ENCODE measurements at places on chromosomes 6 and 20.
A peak's percentile ranks its signal among the peaks of the same experiment; 100 is the strongest.

DNA sequence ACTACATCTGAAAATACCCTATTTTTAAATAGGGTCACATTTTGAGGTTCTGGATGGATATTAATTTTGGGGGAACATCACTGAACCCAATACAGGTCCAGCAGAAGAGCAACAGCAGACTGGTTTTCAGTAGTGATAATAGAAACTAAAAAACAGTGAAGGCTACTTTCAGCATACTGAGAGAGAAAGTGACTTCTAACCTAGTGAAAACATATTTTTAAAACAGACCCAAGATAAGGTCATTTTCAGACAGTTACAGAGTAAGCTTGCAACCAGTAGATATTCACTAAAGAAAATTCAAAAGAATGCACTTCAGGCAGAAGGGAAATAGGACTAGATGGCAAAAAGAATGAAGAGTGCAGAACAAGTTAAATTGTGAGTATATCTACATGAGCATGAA is 42.0 kb upstream of the TMEM244 start:
- no peak for DNase-seq

- DNase-seq = peak; percentile 63
Observed at GRCh38 chr6:31559958-31560696, 12.0 kb upstream of the LTA start.

- DNase-seq = no peak
Observed at GRCh38 chr6:53701333-53702218, 36.0 kb upstream of the KLHL31 start.

- no peak for DNase-seq
Observed at GRCh38 chr6:118974790-118975189, 39.8 kb upstream of the MCM9 start.

- no peak for DNase-seq
Observed at GRCh38 chr20:19025430-19026120, 186.9 kb upstream of the SLC24A3 start.

DNA sequence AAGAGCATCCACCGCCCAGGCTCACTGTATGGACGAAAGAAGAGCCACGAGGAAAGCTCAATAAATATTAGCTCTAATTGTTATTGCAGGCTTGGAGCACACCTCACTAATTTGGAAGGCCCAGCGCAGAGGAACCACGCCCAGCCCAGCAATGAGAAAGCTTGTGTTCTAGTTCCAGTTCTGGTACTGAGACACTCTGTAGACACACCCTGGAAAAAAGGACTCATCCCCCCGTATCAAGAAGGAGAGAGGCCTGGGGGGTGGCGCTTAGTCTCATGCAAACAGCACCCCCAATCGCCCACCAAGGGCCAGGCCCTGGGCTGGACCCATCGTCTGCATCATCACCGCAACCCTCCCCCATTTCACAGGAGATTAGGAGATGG is 156.9 kb downstream of the BMP7 start:
- DNase-seq = no peak

DNA sequence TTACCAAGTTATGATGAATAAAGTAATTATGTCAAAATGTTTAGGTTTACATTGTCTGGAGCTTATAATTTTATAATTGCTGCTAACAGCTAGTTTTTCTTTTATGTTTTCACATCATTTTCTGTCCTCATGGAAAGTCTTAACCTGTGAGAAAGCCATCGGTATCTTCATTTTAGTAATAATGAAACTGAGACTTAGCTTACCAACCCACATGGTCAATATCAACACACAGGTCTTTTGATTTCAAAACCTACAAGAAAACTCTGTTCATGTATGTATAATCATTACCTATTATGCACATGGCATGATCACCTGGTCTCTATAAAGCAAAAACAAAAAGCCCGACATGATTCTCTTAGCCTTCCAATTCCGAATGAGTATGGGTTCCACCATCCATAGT is 61.9 kb downstream of the KCNQ5 start:
- no peak for DNase-seq

DNA sequence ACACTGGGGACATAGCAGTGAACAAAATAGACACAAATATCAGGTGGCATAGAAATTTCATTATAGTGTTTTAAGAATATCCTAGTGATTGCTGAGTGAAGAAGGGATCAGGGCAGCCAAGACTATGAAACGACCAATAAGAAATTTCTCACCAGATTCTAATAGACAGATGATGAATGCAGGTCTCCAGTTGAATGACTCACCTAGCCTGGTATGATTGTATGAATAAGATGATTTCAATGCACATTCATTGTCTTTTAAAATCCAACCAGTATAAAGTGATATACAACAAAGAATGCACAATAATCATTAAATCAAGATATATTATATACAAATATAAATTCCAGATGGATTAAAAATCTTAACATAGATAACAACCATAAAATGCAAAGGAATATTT is 124.5 kb upstream of the TENT5A start:
- no peak for DNase-seq

DNA sequence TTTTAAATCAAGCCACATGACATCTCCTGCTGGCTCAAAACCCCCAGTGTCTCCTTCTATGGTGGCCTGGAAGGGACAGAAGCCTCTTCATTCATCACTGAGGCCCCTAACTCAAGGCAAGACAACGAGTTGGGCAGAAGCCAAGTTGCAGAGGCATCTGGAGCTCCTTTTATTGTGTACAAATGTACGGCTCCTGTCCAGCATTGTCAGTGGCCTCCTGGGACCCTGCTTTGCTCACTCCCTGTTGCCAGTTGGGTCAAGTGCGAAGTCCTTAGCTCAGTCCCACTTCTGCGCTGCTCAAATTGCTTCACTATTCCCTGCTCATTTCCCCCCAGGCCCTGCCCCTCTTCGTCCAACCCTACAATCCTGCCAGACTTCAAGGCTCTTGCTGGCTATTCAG is 181.2 kb upstream of the PMEPA1 start:
- DNase-seq = no peak

DNA sequence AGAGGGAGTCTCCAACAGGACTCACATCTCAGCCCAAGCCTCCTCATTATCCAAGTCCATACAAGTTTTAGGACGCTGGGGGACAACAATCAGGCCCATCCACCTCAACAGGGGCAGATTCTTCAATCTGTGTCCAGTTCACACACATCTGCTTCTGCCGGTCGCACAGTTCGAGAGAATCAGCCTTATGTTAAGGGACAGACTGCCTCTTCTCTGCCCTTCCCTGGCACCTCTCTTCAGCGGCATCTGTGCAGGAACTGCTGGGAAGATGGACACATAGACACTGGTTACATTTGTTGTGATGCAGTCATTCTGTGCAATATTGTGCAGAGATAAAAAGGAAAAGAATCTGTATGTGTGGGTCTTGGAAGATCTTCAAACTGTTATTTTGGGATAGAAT is 21.0 kb downstream of the ULBP1 start:
- DNase-seq = no peak

DNA sequence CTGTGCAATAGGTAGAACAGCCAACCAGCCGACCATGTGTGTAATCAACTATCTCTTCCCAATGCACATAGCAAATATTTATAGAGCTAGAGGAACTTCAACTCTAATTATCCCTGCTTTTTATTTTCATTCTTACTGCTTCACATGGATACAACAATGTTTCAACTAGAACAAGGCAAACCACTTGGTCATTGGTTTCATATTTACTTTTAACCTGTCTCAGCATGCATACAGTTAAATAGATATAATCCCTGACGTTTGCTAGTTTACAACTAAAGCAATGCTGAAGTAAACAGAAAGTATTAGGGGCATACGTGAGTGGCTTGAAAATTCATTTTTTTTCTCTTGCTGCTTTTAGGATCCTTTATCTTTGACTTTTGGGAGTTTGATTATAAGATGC is 318.5 kb upstream of the MAP3K7 start:
- DNase-seq = no peak

GRCh38 chr6:20936949-20937348 is 402.7 kb downstream of the CDKAL1 start:
- no peak for DNase-seq

GRCh38 chr20:62531046-62531838 is 55.4 kb upstream of the GATA5 start:
- DNase-seq = no peak

DNA sequence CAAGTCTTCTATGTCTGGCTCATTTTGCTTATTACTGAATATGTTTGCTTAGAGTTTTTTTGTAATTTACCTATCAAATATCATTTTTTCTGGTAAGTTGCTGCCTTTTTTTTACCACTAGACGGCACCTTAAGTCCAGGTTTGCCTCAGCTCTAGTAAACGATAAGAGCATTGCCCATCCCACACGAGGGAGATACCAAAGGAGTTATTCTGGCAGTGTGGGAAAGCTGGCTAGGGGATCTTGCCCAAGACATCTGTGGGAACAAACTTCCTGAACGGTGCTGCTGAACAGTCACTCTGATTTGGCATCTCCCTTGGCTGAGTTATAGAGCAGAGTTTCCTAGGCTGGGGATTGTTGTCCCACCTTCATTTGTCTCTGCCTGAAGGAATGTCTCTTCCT is 306.4 kb downstream of the COL12A1 start:
- no peak for DNase-seq

- DNase-seq = no peak
Observed at GRCh38 chr20:64212755-64213154, 42.8 kb upstream of the PCMTD2 start.

GRCh38 chr6:135759831-135760230 is 91.7 kb upstream of the PDE7B start:
- DNase-seq = no peak

- no peak for DNase-seq
Observed at GRCh38 chr6:118372413-118372812, 175.7 kb upstream of the PLN start.

GRCh38 chr6:69791065-69791471 is 5.7 kb downstream of the LMBRD1 start:
- no peak for DNase-seq

DNA sequence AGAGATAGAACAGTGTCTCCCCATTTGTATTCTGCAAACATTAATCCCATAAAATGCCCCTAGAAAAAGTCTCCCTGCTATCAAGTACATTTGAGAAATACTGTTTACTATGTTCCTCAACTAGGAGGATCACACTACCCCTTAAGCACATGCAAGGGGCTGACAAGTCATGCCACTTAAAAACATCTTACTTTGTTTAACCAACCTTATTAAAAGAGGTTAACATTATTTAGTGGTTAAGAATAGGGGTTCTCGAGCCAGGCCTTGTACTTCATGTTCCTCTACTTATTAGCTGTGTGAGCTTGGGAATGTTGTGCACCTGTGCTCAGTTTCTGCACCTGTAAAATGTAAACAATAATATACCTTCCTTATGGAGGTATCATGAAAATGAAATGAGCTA is 113.7 kb downstream of the UBE3D start:
- DNase-seq = no peak

- DNase-seq = no peak
Observed at GRCh38 chr6:162973151-162973872, 245.5 kb downstream of the PACRG start.

DNA sequence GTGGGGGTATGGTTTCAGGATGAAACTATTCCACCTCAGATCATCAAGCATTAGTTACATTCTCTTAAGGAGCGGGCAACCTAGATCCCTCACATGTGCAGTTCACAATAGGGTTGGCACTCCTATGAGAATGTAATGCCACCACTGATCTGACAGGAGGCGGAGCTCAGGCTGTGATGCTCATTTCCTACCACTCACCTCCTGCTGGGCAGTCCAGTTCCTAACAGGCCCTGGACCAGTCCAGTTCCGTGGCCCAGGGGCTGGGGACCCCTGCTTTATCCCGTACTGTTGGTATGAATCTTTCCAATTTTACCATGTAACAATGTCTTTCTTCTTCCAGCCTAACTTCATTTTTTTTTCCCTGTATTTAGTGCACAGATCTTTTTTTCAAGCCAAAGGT is 94.9 kb downstream of the OGFRL1 start:
- DNase-seq = no peak

GRCh38 chr6:31465185-31465536 is 32.8 kb upstream of the MICB start:
- DNase-seq = no peak

DNA sequence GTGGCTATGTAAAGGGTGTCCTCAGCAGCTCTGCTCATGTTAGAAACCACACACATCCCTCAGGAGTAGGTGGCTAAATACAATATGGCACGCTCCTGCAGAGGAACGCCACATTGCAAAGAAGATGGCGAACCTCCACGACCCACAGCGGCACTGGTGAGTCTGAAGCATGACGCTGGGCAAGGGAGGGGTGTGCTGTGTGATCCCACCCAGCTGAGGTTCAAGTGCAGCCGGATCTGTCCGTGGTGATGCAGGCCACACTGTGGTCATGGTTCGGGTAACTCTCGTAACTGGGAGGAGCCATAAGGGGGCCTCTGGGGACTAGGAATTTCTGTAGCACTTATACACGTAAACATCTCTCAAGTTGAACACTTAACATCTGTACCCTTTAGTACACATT is 23.4 kb upstream of the APMAP start:
- no peak for DNase-seq

DNA sequence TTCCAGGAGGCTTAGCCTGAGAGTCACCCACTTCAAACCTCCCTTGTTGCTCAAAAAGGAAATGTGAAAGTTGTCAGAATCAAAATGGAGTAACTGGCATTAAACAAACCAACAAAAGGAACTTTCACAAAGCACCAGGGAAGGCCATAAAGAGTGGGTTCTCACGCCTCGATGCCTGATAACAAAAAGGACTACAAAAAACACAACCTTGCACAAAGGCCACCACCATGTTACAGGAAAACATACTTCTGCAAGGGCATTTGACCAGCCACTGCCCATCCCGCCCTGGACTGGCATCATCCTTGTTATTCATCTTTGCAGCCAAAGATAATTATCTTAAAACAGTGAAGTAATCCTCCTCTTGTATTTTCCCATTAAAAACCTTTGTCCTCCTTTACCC is 34.8 kb downstream of the RNASET2 start:
- no peak for DNase-seq

DNA sequence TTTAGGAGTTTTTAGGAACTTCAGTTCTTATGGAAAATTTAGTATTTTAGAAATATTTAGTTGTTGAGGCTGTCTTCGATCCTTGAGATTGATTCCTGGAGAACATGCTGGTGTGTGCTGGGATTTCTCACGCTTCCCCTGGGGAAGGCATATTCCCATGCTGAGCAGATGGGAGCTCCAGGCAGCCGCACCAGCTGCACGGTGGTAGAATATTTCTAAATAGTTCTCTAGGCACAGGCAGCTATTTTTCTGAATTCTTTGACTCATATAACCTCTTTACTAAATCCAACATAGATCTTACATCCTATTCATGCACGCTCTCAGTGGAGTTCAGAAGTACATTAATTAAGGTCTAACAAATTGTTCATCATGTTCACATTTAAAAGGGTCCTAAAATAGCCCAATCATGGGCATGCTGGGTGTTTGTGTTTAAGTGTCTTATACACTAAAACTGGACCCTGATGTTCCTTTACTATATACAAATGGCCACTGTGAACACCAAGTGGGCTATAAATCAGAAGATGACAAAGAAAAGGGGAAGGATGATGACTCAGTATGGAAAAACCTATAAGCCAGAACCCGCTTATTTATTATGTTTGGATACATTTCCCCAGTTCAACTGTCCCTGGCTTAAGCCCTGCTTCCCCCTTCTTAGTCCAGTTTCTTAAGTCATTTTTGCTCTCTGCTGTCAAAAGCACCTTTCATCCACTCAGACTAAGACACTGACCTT is 138.5 kb downstream of the UST start:
- DNase-seq = no peak

All from germinal center (tissue), 1 donor.